T-helper 2 cell (primary cell): ENCODE measurements at places on chromosomes 4 and X.

GRCh38 chr4:180156684-180157083 is 2086.5 kb upstream of the TENM3 start:
- DNase-seq, result no peak

GRCh38 chr4:45280121-45280520 is 553.8 kb upstream of the GNPDA2 start:
- no peak for DNase-seq

DNA sequence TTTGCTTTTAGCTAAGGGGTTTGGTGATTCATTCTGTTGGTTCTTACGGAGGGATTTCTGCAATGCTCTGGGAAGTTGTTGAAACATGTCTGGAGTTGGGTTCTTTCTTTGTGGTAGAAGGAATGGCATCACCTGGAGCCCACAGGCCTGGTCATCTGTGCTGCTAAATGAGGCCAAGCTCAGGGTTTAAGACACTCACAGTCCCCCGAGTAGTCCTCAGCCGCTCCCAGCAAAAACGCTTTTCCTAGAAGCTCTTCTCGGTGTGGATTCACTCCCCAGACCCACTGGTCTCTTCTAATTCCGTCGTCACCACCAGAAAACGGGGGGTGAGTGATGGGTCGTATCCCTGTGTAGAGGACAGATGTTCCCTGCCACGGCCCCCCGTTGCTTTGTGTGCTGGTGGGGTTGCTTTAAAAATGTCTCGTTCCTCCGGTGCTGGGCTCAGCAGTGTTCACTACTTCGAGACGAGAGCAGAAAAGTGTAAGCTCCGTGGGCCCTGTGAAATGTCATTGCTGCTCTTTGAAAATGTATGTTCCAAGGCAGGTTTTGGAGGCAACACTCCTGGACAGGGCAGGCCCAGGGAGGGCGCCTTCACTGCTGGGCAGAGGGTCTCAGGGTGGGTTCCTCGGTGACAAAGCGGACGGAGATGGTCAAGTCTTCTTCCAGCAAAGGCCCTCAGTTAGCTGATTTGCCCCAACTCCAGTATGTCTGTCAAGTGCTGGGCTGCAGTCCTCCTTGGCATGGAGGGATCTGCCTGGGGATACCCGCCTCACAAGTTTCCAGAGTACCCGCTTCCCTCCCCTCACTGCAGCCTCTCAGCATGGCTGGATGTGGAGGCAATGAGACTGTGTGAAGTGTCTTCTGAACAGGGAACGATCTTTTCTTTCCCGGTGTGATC is 37.3 kb downstream of the PSAPL1 start:
- DNase-seq, result no peak

DNA sequence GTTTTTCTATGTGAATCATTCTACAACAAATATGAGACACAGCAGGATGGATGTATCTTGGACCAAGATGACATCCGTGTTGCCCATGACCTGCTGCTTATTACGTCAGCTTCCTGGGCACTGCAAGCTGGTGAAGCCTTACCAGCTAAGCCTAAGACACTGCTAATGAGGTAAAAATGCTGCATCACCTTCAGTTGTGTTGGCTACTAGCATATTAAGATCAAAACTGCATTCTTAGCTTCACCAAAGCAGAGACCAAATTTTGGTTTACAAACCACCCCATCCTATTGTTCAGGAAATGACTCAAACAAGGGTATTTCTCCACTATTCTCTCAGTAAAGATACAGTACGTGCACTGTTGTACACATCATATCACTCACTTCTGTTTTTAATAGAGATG is 50.3 kb downstream of the MAML3 start:
- DNase-seq, result no peak

GRCh38 chr4:126230269-126230668 is 915.5 kb downstream of the FAT4 start:
- DNase-seq, result no peak

DNA sequence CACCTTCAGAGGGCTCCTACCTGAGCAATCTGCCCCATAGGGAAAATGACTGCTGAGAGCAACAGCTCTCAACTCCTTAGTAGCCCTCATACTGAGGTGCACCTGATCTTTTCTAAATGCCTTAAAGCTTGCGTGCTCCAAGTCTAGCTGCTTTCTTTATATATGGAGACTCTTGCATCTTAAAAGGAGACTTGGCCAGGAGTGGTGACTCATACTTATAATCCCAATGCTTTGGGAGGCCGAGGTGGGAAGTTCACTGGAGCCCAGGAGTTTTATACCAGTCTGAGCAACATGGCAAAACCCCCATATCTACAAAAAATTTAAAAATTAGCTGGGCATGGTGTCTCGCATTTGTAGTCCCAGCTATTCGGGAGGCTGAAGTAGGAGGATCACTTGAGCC is 78.1 kb upstream of the TRIM2 start:
- DNase-seq, result no peak

- no peak for DNase-seq
Observed at GRCh38 chrX:102694749-102695148, 17.5 kb upstream of the GPRASP2 start.

GRCh38 chrX:112761242-112762207 is 79.1 kb downstream of the AMOT start:
- no peak for DNase-seq

- no peak for DNase-seq
Observed at GRCh38 chr4:96677499-96677898, 837.6 kb downstream of the PDHA2 start.

GRCh38 chrX:77493677-77494553 is 46.7 kb downstream of the FGF16 start:
- DNase-seq, result no peak

DNA sequence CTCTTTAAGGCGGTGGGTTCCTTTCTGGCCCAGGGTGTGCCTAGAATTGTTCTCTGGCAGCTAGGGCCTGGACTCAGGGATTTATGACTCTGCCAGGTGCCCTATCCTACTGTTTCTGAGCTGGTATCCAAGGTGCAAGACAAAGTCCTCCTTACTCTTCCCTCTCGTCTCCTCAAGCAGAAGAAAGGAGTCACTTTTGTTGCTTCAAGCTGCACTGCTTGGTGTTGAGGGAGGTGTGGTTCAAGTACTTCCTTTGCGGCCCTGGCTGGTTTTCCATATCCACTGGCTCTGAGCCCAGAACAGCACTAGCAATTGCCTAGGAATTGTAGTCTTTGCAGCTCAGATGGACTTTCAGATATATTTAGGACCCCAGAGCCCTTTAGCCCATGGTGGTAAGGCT is 39.3 kb downstream of the RTL3 start:
- no peak for DNase-seq

GRCh38 chrX:40570346-40571093 is 10.2 kb upstream of the ATP6AP2 start:
- no peak for DNase-seq

DNA sequence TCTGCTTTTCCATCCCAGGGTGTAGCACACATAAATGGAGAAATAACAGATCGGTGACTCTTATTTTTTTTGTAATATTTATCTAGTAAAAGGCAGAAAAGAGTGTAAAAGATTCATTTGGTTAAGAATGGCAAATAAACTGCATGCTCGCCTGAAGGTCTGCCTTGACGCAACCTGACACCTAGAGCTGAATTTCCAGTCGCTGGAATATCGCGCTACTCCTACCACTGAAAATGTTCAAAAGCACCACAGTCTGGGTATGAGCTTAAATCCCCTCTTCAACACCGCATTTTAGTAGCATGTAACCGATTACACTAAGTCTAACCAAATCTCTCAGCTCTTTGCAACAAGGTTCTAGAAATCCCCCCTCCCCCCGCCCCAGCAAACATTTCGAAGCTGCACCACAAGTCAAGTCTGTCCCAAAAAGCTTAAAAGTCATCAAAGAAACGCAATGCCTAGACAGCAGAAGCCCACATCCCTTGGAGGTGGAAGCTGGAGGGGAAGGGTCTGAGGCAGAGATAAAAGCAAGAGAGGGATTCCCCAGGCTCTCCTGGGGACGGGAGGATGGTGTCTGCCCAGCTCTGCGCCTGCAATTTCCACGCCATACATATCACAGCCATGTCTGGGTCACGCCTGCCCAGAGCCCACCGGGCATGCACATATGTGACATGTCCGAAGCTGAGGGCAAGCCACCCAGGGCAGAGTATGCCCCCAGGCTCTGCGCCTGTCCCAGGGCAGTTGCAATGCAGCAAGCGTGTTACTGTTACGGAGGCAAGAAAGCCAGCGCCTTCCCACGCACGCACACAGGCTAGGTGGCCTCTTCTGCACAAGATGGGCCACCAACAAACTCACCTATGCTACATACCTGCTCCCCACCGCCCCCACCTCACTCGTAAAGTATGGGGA is 1.4 kb downstream of the FGF13 start:
- DNase-seq, result no peak

- DNase-seq, result no peak
Observed at GRCh38 chr4:106766519-106766918, 269.6 kb downstream of the DKK2 start.

GRCh38 chrX:130413415-130413814 is 11.6 kb downstream of the RBMX2 start:
- DNase-seq, result no peak

- DNase-seq, result no peak
Observed at GRCh38 chr4:86586160-86586572, 7.9 kb upstream of the PTPN13 start.

DNA sequence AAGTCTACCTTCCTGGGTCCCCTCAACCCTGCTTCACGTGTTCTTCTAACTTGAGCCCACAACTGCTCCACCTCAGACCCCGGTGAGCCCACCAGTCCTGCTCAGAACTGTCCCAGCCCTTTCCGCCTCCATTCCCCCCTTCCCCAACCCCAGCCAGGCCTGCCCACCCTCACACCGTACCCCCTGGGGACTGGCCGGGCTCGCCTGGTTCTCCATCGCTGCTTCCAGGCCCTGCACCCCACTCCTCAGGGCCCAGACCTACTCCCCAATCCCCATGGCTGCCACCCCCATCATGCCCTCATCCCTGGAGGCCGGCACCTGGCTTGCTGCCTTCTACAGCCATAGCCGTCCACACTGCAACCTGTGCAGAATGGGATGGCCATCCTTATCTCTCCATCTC is 23.4 kb downstream of the ADRA2C start:
- DNase-seq, result no peak

GRCh38 chr4:15110120-15110571 is 107.9 kb downstream of the CPEB2 start:
- DNase-seq, result no peak

DNA sequence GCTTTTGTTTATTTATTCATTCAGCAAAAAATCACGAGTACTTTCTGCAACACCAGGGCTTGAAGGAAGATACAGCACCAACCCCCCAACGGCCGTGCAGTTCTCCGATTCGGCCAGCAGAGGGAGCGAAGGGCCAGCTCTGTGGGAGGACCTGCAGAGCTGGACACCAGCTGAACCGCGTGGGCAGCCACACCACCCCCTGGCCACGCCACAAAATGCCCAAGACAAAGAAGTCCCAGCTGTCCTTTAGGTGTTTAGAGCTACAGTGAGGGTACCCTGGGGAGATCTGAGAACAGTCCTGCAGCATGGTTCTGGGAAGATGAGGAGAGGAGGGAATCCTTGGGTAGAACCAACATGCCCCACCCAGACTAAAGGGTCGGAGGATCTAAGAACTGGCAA is 83.1 kb downstream of the RELL1 start:
- peak; percentile 35 for DNase-seq

GRCh38 chrX:63784902-63785707 is at the start of gene ARHGEF9:
ARHGEF9 (minus strand) TSS chrX:63785214; CDS start chrX:63785145, 69 bp downstream.
- DNase-seq, result no peak

DNA sequence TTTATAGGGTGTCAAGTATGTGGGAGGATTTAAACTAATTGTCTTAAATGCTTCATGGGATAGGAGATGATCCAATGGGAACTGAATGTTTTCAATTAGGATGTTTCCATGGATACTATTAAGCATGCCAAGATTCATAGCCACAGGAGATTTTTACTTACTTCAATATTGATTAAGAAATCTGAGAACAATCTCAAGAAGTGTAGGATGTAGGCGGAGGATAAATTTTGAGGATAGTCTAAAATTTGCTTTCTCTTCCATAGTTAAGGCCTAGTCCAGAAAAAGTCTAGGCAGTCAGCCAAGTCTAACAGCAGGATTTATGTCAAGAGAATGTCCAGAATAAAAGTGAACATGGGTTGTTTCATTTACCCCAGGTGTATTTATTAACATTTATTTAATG is 32.8 kb downstream of the REPS2 start:
- DNase-seq, result no peak

DNA sequence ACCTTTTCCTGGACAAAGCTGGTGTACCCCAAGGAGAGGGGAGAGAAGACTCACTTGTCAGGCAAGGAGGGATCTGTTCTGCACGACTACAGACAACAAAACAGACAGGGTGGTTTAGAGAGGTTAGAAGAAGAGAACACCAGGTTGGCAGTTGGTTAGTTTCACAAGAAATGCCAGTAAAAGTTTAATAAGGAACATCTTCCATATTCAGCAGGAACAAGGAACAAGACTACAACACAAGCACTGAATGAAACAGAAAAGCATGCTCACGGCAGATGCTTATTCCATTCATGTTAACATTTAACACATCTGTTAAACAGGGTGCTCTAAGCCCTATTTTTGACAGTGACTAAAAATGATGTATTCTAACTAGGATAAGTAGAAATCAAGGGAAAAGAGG is 158.2 kb downstream of the WDFY3 start:
- DNase-seq, result no peak

DNA sequence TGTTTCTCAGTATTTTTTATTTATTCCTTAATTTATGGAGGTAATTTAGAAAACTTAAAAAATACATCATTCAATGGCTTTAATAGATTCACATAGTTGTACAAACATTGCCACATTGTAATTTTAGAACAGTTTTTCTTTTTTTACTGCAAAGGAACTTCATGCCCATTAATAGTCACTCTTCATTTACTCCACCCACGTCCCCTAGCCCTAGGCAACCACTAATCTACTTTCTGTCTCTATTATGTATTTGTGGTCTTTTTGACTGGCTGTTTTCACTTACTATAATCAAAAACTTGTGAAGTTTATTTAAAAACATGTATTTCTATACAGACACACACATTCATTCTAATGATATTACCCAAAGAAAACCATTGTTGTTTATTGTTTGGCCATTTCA is 664.8 kb downstream of the GRID2 start:
- no peak for DNase-seq

DNA sequence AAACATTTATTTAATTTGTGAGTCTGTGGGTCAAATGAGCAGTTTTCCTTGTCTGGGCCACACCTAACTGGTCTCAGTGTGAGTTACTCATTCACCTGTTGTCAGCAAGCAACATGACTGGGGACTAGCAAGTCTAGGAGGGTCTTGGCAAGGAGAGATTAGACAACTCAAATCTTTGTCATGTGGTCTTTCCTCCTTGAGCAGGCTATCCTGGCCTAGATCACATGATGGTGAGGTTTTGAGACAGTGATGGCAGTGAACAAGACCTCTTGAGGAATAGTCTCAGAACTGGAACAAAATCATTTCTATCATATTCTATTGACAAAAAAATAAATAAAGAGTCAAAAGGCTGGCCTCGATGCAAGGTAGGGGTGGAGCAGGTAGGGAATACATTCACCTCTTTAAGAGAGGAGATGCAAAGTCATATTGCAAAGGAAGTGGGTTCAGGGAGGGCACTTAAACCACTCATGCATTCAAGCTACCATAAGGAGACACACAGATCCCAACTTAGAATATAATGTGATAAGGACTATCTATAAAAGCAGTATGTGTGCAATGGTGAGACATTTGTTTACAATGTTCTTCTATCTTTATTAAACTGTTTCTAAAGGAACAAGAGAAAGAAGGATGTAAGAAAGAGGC is 135.7 kb downstream of the ZNF330 start:
- no peak for DNase-seq
